Stimulated activated CD4-positive, alpha-beta T cell treated with anti-CD3 and anti-CD28 coated beads, Interleukin-2, amount 100 ng/mL, for 4 hours (primary cell): ENCODE measurements at places on chromosomes 13 and 19.

DNA sequence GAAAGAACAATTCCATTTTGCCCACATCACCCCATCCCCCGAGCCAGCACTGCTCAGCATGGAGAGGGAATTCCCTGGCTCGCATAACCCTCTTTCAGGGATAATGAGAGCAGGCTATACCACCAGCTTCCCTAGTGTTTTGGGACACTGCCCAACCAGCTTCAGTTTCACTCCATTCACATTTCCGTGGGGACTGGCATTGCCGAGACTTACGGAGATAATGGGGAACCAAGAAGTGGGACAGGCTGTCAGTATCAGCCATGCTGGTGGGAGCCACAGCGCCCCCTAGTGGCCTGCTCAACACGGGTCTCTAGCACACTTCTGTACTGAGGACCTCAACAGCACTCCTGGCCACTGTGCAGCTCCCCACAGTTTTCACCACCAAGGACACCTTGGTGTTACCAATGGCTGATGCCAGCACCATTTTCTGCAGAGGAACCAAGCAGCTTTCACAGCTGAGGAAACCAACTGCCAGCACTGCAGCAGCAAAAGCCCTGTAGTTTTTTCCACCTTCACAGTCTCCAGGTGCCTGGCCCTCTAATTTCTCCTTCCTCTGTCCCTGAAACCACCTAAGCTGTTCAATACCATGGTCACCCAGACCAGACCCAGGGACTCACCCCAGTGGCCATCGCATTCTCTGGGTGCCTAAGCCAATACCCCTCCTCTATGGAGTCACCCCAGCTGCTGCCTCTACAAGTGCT, 23.7 kb downstream of the SLC6A16 start:
- peak; percentile 62 for DNase-seq

- DNase-seq: no peak
Observed at GRCh38 chr13:35927567-35928021, 203.6 kb downstream of the DCLK1 start.

GRCh38 chr13:72820898-72821279, 39.0 kb downstream of the PIBF1 start:
- DNase-seq: no peak

- DNase-seq: no peak
Observed at GRCh38 chr13:110123041-110123809, 183.7 kb downstream of the COL4A1 start.

GRCh38 chr19:33796164-33796875, at the start of gene KCTD15:
TSS of gene KCTD15 (plus strand) at chr19:33796870. CDS start at chr19:33800455, 3,585 bp downstream.
- DNase-seq: no peak

GRCh38 chr13:109426690-109426990, 359.7 kb downstream of the IRS2 start:
- no peak for DNase-seq

- DNase-seq: no peak
Observed at GRCh38 chr13:43307921-43308433, 284.6 kb downstream of the DNAJC15 start.
